ENCODE measurements at places on chromosomes 1 and 21.

DNA sequence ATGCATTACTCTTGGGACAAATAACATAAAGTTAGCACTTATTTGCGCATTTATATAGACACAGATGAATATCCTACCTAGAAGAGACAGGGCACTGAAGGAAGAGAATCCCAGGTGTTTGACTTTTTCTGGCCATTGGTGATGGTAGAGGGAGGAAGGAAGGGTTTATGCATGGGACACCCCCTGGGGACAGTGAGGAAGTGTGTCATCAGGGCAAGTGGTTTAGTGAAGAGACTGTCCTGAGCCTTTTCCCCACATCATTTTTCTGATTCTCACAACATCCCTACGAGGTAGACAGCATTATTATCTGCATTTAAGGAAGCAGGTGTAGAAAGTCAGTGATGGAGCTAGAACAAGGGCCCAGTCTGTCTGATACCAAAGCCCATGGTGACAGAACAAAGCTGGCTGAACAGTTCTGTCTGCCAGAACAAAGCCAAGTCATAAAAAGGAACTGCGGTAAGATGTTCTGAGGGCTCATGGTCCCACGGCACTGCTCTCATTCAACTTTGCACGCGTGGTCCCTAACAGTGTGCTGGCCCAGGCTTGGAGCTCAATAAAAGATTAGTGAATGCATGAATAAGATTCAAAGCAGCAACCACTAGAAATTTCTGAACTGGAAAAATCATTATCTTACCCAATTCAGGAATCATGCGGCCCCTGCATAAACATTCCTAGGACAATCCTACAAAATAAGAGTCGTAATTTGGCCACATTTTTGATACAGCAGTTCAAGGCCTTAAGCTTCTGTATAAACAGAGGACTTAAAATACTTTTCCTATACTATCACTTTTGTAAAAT is 12.2 kb upstream of the CDC42BPA start:
- DNase-seq = no peak

GRCh38 chr1:109192433-109192832 is 21.3 kb upstream of the SARS1 start:
- no peak for DNase-seq

- no peak for DNase-seq
These were observed 31.5 kb downstream of the LPAR3 start for GRCh38 chr1:84861516-84861915.

- DNase-seq = no peak
These were observed 219.4 kb downstream of the DUSP10 start for GRCh38 chr1:221522529-221522940.

Data from midbrain (tissue), 1 donor.